Large intestine (tissue), 12 donors: ENCODE measurements at places on chromosomes 11 and 22. TPM values are rescaled to one million over a fixed set of nuclear protein-coding genes. Genes with fewer than 3 reads are reported as not detected.

DNAJB7 gene
- polyA plus RNA-seq, result 2.5 TPM

RASD2 gene
- polyA plus RNA-seq, result 4.7 TPM

SCN2B gene
- polyA plus RNA-seq, result 1.3 TPM

SAA1 gene
- not detected for polyA plus RNA-seq

SPATA19 gene
- polyA plus RNA-seq, result not detected

TAF1D gene
- polyA plus RNA-seq, result 176 TPM

ISX gene
- polyA plus RNA-seq, result 74.1 TPM

APOA1 gene
- 4,188 TPM for polyA plus RNA-seq

CRYBB2 gene
- 0.12 TPM for polyA plus RNA-seq

MS4A14 gene
- 1.6 TPM for polyA plus RNA-seq

CYB5R3 gene
- polyA plus RNA-seq, result 201 TPM

MCAM gene
- polyA plus RNA-seq, result 50.4 TPM

PARVG gene
- polyA plus RNA-seq, result 6.7 TPM

SYT8 gene
- polyA plus RNA-seq, result 2.7 TPM

CARD18 gene
- not detected for polyA plus RNA-seq

IFITM10 gene
- polyA plus RNA-seq, result 0.67 TPM

PIH1D2 gene
- polyA plus RNA-seq, result 1.6 TPM

F2 gene
- 0.28 TPM for polyA plus RNA-seq

SLC25A18 gene
- polyA plus RNA-seq, result 0.46 TPM

VSIG10L2 gene
- polyA plus RNA-seq, result not detected

ANGPTL5 gene
- 0.06 TPM for polyA plus RNA-seq

YWHAH gene
- 90.3 TPM for polyA plus RNA-seq

HIPK3 gene
- polyA plus RNA-seq, result 40.8 TPM

VSIG2 gene
- polyA plus RNA-seq, result 5.0 TPM

C11orf16 gene
- polyA plus RNA-seq, result 0.12 TPM

GANAB gene
- 272 TPM for polyA plus RNA-seq

OR8D1 gene
- polyA plus RNA-seq, result under 0.01 TPM

SOX10 gene
- 8.8 TPM for polyA plus RNA-seq

TRIM34 gene
- 11.6 TPM for polyA plus RNA-seq

CALCA gene
- polyA plus RNA-seq, result 2.0 TPM

SGSM1 gene
- 7.2 TPM for polyA plus RNA-seq

KRTAP5-10 gene
- 0.19 TPM for polyA plus RNA-seq

RIBC2 gene
- polyA plus RNA-seq, result 4.7 TPM

MPPED2 gene
- 7.0 TPM for polyA plus RNA-seq

CD6 gene
- 1.3 TPM for polyA plus RNA-seq

ADAMTS8 gene
- polyA plus RNA-seq, result 2.9 TPM

FIBP gene
- 59.9 TPM for polyA plus RNA-seq

OR5AP2 gene
- not detected for polyA plus RNA-seq

TYR gene
- polyA plus RNA-seq, result not detected

SSH3 gene
- 36.4 TPM for polyA plus RNA-seq

PAAF1 gene
- 30.7 TPM for polyA plus RNA-seq

OR4D5 gene
- not detected for polyA plus RNA-seq

TSGA10IP gene
- polyA plus RNA-seq, result not detected

MOV10L1 gene
- polyA plus RNA-seq, result 2.3 TPM
